ENCODE measurements at places on chromosomes 7 and 10.

- H3K4me3 ChIP-seq = no peak overlapping the region
- no peaks in the 10 kb centered on the region for H3K36me3 ChIP-seq
- H3K4me1 ChIP-seq = no peaks in the 10 kb centered on the region
These were observed 336.8 kb upstream of the IGFBP3 start for GRCh38 chr7:46257761-46258448.

- H3K4me1 ChIP-seq = no peaks in the 10 kb centered on the region
- DNase-seq = no peak
- no peak overlapping the region for H3K4me3 ChIP-seq
- no peak overlapping the region for H3K27ac ChIP-seq
These were observed 115.1 kb downstream of the SRI start for GRCh38 chr7:88104732-88105131.

DNA sequence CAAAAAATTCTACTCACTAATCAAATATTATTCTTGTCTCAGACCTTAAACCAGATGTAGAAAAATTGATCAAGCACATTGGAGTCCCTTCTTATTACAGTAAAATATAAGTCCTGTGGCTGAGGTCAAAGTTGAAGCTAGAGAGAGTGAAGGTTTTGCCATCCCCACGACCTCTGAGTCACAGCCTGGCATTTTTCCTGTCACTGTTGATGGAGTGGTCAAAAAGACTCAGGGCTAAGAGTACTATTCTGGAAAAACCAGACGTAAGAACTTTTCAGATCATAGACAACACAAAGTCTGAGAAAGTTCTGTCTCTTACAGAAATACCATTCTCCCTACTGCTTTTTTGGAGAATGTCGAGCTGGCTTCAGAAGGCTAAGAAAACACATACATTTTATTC, 323.7 kb upstream of the ANKRD30A start:
- no peak for DNase-seq
- no peak overlapping the region for H3K27ac ChIP-seq
- no peaks in the 10 kb centered on the region for H3K27me3 ChIP-seq
- no peaks in the 10 kb centered on the region for H3K4me1 ChIP-seq
- H3K36me3 ChIP-seq = no peaks in the 10 kb centered on the region

DNA sequence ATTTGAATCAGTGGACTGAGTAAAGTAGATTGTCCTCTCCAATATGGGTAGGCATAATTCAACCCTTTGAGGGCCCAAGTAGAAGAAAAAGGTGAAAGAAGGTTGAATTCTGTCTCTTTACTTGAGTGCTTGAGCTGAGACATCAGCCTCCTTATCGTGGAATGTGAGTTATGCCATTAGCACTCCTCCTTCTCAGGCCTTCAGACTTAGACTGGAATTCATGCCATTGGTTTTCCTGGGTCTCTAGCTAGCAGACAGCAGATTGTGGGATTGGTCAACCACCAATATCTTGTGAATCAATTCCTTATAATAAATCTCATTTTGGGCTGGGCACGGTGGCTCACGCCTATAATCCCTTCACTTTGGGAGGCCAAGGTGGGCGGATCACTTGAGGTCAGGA, 89.2 kb downstream of the CUL2 start:
- no peak overlapping the region for H3K27ac ChIP-seq
- H3K27me3 ChIP-seq = no peaks in the 10 kb centered on the region
- DNase-seq = no peak
- H3K36me3 ChIP-seq = no peaks in the 10 kb centered on the region

- no peak for DNase-seq
- no peaks in the 10 kb centered on the region for H3K36me3 ChIP-seq
- H3K27me3 ChIP-seq = no peaks in the 10 kb centered on the region
- H3K4me3 ChIP-seq = no peak overlapping the region
These were observed 22.5 kb downstream of the ZEB1 start for GRCh38 chr10:31341552-31341951.

DNA sequence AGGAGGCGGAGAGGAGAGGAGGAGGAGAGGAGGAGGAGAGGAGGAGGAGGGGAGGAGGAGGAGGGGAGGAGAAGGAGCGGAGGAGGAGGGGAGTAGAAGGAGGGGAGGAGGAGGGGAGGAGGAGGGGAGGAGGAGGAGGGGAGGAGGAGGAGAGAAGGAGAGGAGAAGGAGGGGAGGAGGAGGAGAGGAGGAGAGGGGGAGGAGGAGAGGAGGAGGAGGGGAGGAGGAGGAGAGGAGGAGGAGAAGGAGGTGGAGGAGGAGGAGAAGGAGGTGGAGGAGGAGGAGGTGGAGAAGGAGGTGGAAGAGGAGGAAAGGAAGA, 15.5 kb upstream of the CRCP start:
- H3K4me1 ChIP-seq = no peaks in the 10 kb centered on the region
- DNase-seq = no peak
- no peaks in the 10 kb centered on the region for H3K36me3 ChIP-seq
- no peaks in the 10 kb centered on the region for H3K27me3 ChIP-seq
- H3K27ac ChIP-seq = no peak overlapping the region

DNA sequence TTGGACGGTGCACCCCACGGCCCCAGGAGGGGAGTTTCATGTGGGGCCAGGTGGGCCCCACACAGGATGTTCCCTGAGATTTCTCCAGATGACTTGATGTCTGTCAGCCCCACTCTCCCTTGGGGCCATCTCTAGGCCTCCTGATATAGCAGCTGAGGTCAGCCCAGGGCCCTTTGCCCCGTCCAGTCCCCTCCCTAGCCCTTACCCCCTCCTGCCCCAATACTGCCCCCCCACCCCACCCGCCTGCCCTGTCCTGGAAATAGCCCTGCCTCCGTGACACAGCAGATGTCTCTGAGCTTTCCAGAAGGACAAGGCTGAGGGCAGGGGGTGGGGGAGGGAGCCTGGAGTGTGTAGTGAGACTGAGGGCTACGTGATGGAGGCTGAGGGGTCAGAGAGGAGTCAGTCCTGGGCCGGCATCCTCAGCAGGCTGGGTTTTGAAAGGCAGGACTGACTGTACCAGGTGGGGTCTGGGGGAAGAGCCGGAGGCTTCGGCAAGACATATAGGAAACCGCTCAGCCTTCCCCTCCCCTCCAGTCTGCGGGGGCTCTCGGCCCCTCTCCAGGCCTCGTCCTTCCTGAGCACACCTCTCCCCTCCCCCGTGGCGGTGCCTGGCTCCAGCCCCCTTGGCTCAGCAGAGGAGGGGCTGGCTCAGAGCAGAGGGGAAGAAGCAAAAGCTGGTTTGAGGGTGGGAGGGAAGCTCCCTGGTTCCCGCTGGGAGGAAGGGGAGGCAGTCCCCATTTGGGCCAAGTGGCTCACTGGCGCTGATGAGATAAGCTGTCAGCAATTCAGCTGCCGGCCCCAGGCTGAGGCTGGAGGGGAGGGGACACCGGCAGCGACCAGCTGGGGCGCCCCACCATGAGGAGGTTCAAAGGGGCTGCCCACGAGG, 2.0 kb downstream of the FLNC start:
- peak; percentile 87 for DNase-seq
- H3K4me1 ChIP-seq = peaks cover 60% of the 10 kb centered on the region
- H3K27ac ChIP-seq = peak overlapping the region; percentile 77
- H3K36me3 ChIP-seq = no peaks in the 10 kb centered on the region

DNA sequence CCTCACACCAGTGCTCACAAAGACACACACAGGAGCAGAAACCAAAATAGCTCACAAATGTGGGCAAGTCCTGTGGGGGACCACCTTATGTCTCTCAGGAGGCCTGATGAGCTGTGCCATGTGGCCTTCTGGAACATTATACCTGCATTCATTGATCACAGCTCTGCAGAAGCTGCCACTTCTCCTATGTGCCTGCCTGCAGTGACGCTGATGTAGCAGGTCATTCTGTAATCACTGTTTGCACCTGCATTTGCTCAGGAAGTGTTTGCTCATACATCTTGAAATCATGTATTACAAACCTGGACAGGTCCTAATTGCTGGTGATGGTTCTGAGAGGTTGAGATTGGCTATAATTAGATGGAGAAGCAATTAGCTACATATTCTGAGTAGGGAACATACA, 310.2 kb downstream of the AUTS2 start:
- DNase-seq = no peak
- no peaks in the 10 kb centered on the region for H3K4me1 ChIP-seq
- no peak overlapping the region for H3K27ac ChIP-seq
- no peak overlapping the region for H3K4me3 ChIP-seq
- no peaks in the 10 kb centered on the region for H3K36me3 ChIP-seq
- no peaks in the 10 kb centered on the region for H3K27me3 ChIP-seq

- no peak overlapping the region for H3K4me3 ChIP-seq
- H3K27me3 ChIP-seq = no peaks in the 10 kb centered on the region
- no peaks in the 10 kb centered on the region for H3K36me3 ChIP-seq
- peaks cover 23% of the 10 kb centered on the region for H3K4me1 ChIP-seq
- peak; percentile 15 for DNase-seq
These were observed 12.5 kb downstream of the ITGB8 start for GRCh38 chr7:20343205-20343604.

- H3K27me3 ChIP-seq = no peaks in the 10 kb centered on the region
- no peak overlapping the region for H3K27ac ChIP-seq
These were observed 1.2 kb downstream of the AHCYL2 start for GRCh38 chr7:129225931-129226572.

- no peaks in the 10 kb centered on the region for H3K4me1 ChIP-seq
- H3K27me3 ChIP-seq = no peaks in the 10 kb centered on the region
- no peak overlapping the region for H3K27ac ChIP-seq
- no peak overlapping the region for H3K4me3 ChIP-seq
- no peaks in the 10 kb centered on the region for H3K36me3 ChIP-seq
- DNase-seq = no peak
These were observed 126.0 kb upstream of the NRBF2 start for GRCh38 chr10:63007112-63007511.

GRCh38 chr7:158542651-158543566, 44.7 kb downstream of the PTPRN2 start:
- H3K36me3 ChIP-seq = no peaks in the 10 kb centered on the region
- H3K27ac ChIP-seq = no peak overlapping the region
- no peaks in the 10 kb centered on the region for H3K4me1 ChIP-seq
- no peak for DNase-seq
- no peaks in the 10 kb centered on the region for H3K27me3 ChIP-seq
- no peak overlapping the region for H3K4me3 ChIP-seq

GRCh38 chr10:13496164-13496563, 32.6 kb downstream of the BEND7 start:
- no peak overlapping the region for H3K4me3 ChIP-seq
- DNase-seq = peak; percentile 82
- no peaks in the 10 kb centered on the region for H3K27me3 ChIP-seq
- no peaks in the 10 kb centered on the region for H3K36me3 ChIP-seq

Data from neural progenitor cell (in vitro differentiated cells).